ENCODE measurements at places on chromosomes 16 and 17.

- no peak for DNase-seq
Observed at GRCh38 chr17:18321309-18321708, 6.2 kb downstream of the SMCR8 start.

DNA sequence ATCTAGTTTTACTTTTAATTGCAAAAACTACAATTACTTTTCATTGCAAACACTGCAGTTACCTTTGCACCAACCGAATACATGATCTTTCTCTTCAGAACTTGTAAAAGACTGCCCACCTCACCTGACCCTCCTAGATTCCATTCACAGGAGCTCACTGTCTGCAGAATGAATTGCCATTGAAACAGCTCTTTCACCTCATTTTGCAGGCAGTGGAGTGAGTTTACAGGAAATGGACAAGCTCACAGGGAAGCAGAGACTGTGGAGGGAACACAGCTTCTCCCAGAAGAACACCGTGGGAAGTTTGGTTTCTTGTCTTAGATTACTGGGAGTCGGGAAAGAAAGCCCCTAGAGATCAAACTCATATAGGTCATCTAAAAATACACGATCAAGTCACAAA is 439.7 kb upstream of the RBFOX1 start:
- DNase-seq, result no peak

- DNase-seq, result peak; percentile 28
Observed at GRCh38 chr16:88619859-88620815, 18.2 kb upstream of the IL17C start.

- no peak for DNase-seq
Observed at GRCh38 chr16:73042807-73043206, 5.1 kb downstream of the ZFHX3 start.

GRCh38 chr17:494601-495265 is 142.1 kb upstream of the RPH3AL start:
- DNase-seq, result no peak

- DNase-seq, result no peak
Observed at GRCh38 chr16:57541754-57542435, 548 bp upstream of the ADGRG5 start.

GRCh38 chr17:56798916-56799315 is 34.8 kb downstream of the C17orf67 start:
- DNase-seq, result no peak

- no peak for DNase-seq
Observed at GRCh38 chr17:36942631-36943125, 5.4 kb downstream of the LHX1 start.

GRCh38 chr17:37483311-37484039 is 6.2 kb upstream of the DUSP14 start:
- no peak for DNase-seq

DNA sequence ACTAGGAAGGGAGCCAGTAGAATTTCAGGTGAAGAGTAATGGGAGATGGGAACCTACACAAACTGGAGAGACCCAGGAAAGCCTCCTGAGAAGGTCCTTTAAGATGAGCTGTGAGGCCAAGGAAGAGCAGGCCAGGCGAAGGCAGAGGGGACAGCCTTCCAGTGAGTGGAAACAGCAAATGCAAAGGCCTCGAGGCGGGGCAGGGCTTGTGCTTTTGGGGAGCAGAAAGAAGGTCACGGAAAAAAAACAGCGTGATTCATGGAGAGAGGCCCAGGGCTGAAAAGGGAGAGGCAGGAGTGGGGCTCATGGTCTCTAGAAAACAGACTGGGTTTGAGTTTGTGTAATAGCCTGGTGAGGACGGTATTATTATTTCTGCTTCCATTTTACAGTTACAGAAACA is 386.5 kb upstream of the ASIC2 start:
- no peak for DNase-seq

DNA sequence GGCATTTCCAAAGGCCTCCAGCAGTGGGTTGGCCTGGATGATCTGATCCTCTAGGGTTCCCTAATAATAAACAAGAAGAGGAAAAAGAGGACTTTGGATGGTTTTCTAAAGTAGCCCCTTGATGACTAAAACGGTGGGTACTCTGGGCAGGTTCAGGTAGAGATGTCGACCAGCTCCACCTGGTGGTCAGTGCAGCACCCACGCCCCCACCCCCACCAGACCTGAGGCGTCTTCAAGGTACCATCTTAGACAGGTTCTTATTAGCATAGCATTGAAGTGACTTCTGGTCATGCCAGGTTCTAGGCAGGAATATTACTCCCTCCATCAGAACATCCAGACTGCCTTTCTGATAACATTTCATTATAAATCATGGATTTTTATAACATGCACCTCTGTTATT is 15.0 kb downstream of the MYH13 start:
- DNase-seq, result no peak

- no peak for DNase-seq
Observed at GRCh38 chr17:8644507-8644902, 14.0 kb upstream of the MYH10 start.

GRCh38 chr16:48294724-48295123 is 47.4 kb upstream of the ABCC11 start:
- DNase-seq, result no peak

DNA sequence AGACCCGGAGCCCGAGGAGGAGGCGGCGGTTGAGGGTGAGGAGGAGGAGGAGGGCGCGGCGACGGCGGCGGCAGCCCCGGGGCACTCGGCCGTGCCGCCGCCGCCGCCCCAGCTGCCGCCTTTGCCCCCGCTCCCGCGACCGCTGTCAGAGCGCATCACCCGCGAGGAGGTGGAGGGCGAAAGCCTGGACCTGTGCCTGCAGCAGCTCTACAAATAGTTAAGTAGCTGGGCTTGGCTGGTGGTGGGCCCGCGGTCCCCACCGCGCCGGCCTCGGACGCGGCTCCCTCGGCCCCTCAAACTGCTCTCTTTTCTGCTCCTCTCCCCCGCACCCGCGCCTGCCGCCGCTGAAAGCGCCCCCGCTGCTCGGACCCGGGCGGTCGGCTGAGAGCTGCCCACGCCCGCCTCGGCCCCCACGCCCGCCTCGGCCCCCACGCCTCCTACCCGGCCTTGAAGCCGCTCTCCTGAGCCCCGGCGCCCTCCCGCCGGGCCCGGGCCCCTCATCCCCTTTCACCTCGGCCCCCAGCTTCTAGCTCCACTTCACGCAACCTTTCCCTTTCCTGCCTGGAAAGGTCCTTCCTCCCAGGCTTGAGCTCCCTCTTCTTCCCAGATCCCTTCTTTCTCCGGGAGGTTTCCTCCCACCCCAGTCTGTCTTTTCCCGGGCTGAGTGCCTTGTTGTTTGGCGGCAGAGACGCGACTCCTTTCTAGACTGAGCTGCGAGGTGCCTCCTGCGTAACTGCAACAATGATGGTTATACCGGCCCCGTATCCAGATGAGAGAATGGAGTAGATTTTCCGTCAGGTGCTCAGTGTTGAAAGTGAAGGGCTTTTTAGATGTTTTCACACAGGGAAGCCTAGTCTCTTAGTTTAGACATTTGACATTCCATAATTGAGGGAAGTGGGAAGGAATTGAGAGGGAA is 850 bp downstream of the PPM1E start:
- DNase-seq, result no peak

GRCh38 chr16:19883296-19883965 is 1.2 kb downstream of the GPRC5B start:
- no peak for DNase-seq

GRCh38 chr17:27545562-27546229 is 85.3 kb upstream of the LGALS9 start:
- DNase-seq, result no peak

DNA sequence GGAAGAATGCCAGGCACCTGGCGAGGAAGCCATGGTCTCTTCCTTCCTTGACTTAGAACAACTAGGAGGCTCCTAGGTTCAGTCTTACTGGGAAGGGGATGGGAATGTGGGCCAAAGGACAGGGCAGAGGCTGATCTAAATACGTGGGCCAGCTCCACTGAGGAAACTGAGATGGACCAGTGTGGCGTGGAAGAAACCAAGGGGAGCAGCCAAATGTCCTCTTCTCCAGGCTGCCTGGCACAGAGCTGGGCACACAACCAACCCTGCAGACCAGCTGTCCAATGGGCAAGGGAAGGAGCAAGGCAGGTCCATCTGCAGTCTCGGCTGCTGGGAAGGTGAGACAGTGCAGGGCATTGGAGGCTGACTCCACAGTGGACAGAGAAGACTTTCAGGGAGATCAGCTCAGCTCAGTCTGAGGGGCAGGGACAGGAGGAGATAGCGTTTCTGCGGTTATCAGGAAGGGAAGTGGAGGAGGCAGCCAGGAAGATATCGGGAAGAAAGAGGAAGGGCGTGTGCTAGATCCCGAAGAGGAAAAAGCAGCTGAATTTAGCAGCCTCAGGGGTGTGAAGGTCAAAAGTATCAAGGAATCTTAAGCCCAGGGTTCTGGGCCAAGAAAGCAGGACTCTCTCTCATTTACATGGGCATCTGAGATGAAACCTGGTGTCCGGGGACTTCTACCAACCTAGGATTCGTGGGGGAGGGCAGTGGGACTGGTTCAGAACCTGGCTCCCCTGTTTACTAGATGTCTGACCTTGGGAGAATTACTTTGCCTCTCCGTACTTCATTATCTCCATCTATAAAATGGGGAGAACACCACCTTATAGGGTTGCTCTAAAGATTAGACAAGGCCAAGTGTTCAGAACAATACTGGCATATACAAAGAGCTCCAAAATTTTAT is 1.8 kb downstream of the KIFC3 start:
- no peak for DNase-seq

DNA sequence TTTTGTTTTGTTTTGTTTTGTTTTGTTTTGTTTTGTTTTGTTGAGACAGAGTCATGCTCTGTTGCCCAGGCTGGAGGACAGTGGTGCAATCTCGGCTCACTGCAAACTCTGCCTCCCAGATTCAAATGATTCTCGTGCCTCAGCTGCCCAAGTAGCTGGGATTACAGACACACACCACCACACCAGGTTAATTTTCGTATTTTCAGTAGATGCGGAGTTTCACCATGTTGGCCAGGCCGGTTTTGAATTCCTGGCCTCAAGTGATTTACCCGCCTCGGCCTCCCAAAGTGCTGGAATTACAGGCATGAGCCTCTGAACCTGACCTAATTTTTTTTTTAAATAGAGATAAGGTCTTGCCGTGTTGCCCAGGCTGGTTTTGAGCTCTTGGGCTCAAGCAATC is 46.5 kb downstream of the CACNG3 start:
- DNase-seq, result no peak

DNA sequence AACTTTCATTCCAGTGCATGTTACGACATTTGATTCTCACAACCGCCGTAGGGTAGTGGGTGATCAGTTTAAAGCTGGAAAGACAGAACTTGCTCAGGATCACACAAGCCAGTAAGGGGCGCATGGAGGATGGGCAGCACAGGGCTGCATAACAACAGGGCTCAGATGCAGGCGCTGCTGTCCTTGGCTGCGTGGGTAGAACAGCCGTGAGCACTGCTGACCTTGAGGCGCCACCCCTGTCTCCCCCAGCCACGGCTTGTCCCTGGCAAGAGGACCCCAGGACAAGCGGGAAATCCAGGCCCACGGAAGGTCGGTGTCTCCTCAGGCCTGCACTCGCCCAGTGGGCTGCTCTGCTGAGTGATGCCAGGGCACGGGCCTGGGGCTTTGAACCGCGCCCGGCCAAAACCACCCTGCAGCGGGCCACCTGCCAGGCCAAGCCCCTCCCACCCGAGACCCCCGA is 84.7 kb downstream of the LMF1 start:
- no peak for DNase-seq

DNA sequence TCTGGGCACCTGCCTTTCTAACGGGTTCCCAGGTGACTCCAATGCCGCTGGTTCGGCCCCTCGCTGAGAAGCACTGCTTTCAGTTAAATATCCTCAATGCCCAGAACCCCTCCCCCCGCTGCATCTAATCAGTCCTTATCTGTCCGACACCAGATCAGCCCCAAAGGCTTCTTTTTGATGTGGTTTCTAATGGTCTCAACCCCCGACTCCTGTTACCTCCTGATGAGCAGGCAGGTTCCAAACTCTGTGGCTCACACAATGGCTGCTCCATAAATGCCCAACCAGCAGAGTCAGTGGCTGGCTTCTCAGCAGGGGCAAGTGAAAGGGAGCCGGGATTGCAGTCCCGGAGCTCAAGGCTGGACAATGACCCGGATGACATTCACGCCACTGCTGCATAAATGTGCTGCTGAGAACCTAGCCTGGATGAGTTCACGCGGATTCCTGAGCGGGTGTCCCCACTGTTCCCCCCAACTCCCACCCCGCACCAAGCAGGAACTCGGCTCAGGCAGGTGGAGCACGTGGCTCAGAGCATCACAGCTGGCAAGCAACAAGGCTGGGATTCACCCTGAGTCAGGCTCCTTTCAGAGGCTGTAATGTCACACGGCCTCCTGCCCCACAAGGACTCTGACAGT is 1.0 kb upstream of the SLC38A8 start:
- DNase-seq, result no peak

GRCh38 chr16:69003500-69003899 is 102.0 kb upstream of the HAS3 start:
- no peak for DNase-seq

DNA sequence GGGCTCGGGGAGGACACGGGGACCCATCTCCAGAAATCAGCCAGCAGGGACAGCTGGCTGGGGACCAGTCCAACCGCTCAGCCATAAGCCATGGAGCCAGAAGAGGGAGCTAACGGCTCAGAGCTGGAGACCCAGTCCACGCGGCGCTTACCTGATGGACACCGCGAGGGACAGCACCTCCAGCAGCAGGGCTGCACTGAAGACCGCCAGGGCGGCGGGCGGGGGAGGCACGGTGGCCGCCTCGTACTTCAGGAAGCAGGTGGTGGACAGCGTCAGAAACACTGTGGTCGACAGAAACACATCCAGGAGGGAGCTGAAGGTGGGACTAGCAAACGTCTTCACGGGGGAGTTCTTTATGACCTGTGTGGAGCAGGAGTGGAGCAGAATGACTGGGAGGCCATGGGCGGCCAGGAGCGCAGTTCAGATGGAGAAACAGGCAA is 102.6 kb upstream of the CREBBP start:
- DNase-seq, result peak; percentile 15

Measured in activated CD4-positive, alpha-beta T cell treated with anti-CD3 and anti-CD28 coated beads for 1 hour (primary cell).